ENCODE measurements at places on chromosomes 1 and 21. TPM values are rescaled to one million over a fixed set of nuclear protein-coding genes. Genes with fewer than 3 reads are reported as not detected.
A peak's percentile ranks its signal among the peaks of the same experiment; 100 is the strongest.

GRCh38 chr1:21308847-21309652 lies 18.8 kb upstream of the ECE1 start:
- no peak overlapping the region for H3K4me3 ChIP-seq
- peak; percentile 89 for DNase-seq
- no peaks in the 10 kb centered on the region for H3K36me3 ChIP-seq
- no peaks in the 10 kb centered on the region for H3K27me3 ChIP-seq

DNA sequence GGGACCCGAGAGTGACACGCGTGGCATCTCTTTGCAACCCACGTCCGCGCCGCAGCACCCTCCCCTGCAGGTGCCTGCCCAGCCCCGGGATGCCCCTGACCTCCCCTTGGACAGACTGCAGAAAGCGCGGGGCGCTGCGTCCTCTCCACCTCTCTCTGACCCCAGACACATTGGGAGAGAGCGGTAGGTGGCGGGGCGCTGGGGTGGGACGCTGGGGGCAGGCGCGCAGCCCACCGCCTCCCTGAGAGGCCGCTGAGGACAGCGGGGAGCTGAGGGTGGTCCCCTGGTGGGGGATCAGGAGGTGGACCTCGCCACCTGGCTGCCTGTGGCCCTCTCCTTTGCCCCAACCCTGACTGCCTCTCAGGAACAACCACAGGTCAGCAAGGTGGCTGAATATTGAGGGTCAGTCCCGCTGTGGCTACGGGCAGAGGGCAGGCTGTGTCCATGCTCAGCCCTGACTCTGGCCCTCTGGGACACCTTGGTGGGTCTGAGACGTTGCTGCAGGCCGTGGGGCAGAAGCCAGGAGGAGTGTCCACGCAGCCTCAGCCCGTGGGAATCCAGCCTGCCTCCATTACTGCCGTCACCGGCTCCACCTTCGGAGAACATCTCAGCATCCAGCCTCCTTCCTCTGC lies 761 bp upstream of the UBE2J2 start:
- no peaks in the 10 kb centered on the region for H3K27me3 ChIP-seq
- no peaks in the 10 kb centered on the region for H3K36me3 ChIP-seq
- peak overlapping the region; percentile 84 for H3K27ac ChIP-seq

DNA sequence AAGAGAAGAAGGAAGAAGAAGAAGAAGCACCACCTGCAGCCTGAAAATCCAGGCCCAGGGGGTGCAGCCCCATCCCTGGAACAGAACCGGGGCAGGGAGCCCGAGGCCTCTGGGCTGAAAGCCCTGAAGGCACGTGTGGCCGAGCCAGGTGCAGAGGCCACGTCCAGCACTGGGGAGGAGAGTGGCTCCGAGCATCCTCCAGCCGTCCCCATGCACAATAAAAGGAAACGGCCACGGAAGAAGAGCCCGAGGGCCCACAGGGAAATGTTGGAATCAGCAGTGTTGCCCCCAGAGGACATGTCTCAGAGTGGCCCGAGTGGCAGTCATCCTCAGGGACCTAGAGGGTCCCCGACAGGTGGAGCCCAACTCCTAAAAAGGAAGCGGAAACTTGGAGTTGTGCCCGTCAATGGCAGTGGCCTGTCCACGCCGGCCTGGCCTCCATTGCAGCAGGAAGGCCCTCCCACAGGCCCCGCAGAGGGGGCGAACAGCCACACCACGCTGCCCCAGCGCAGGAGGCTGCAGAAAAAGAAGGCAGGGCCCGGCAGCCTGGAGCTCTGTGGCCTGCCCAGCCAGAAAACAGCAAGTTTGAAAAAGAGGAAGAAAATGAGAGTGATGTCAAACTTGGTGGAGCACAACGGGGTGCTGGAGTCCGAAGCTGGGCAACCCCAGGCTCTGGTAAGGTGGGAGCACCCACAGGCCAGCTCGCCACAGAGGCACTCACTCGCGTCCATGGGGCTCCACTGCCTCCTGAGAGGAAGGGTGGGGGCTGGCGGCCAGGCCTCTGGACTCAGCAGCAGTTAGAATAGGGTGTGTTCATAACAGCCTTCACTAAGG lies 28.4 kb downstream of the RRP1B start:
- no peak for DNase-seq
- H3K36me3 ChIP-seq = no peaks in the 10 kb centered on the region
- H3K4me1 ChIP-seq = no peaks in the 10 kb centered on the region
- H3K27me3 ChIP-seq = no peaks in the 10 kb centered on the region
- H3K27ac ChIP-seq = no peak overlapping the region

GRCh38 chr1:207578796-207579435 lies 66.0 kb upstream of the CR1L start:
- H3K4me1 ChIP-seq = no peaks in the 10 kb centered on the region
- DNase-seq = no peak
- H3K4me3 ChIP-seq = no peak overlapping the region
- H3K27ac ChIP-seq = no peak overlapping the region

DNA sequence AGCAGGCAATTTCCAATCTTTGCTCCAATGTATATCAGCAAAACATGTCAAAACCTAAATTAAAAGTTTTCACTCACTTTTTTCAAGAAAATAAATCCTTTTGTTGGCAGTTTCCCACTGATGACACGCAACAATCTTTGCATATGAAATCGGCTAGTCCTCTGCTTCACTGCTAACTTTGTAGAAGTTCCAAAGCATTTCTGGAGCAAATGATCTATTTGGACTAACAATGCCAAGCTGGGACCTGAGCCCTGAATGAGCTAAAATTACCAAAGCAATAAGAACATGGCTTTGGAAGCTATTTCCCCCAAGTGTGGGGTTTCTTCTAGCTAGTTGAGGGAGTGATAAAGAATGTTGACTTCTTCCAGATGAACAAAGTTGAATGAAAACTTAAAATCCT lies 5.1 kb downstream of the BEND5 start:
- no peak overlapping the region for H3K27ac ChIP-seq
- no peak overlapping the region for H3K4me3 ChIP-seq

GRCh38 chr1:97252076-97252475 lies 530.5 kb downstream of the PTBP2 start:
- H3K4me1 ChIP-seq = no peaks in the 10 kb centered on the region
- H3K27ac ChIP-seq = no peak overlapping the region
- no peaks in the 10 kb centered on the region for H3K27me3 ChIP-seq
- no peak for DNase-seq

GRCh38 chr1:115426231-115426771 lies 88.3 kb upstream of the NGF start:
- no peak for DNase-seq
- no peaks in the 10 kb centered on the region for H3K4me1 ChIP-seq
- H3K36me3 ChIP-seq = no peaks in the 10 kb centered on the region
- H3K4me3 ChIP-seq = no peak overlapping the region
- no peaks in the 10 kb centered on the region for H3K27me3 ChIP-seq

DNA sequence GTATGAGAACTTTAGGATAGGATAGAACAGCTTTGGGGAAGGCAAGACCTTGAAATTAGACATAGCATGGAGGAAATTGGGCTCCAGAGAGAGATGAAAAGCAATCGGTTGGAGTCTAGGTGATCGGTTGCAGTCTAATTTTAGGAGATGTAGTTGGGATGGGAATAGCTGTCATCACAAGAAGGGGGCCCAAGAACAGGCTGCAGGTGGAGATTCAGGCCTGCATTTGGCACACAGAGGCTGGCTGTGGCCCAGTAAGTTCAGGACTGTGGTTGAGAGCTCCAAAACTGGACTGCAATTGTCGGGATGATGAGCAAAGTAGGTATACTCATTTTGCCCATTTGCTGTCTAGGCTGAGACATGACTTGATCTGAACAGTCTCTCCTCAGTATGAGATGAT lies 301.3 kb upstream of the B3GALT2 start:
- H3K27me3 ChIP-seq = no peaks in the 10 kb centered on the region
- no peak for DNase-seq
- H3K36me3 ChIP-seq = no peaks in the 10 kb centered on the region
- no peak overlapping the region for H3K27ac ChIP-seq
- no peak overlapping the region for H3K4me3 ChIP-seq
- H3K4me1 ChIP-seq = no peaks in the 10 kb centered on the region

DNA sequence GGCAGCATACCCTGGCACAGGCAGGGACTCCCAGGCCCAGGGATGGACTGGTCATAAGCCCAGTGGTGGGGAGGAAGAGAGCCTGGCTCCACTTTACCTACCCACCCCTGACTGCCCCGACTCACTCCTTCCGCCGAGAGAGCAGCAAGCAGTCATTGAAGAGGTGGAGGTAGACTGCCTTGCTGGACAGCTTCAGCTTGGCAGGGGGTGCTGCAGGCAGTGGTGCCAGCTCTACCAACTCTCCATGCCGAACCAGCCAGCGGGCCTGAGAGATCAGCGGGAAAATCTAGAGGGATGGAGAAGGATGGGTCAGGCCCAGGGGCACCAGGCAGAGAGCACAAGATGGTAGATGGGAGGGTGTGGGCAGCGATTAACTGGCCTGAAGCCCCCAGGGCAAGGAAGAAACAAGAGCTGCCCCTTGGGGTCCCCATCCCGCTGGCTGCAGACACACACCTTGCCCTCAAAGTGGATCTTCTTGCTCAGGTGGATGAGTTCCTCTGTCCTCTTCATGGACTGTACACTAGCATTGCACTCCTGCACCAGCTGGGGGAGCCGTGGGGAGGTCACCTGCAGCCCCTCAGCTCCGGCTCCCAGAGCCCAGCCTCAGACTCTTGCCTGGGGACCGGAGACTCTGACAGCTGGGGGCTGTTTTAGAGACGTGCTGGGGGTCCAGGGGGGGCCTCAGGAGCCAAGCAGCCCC lies 7.7 kb downstream of the ARHGEF19 start:
- no peaks in the 10 kb centered on the region for H3K27me3 ChIP-seq
- H3K36me3 ChIP-seq = no peaks in the 10 kb centered on the region
- peak; percentile 53 for DNase-seq
- H3K4me3 ChIP-seq = no peak overlapping the region
- peak overlapping the region; percentile 97 for H3K27ac ChIP-seq

DNA sequence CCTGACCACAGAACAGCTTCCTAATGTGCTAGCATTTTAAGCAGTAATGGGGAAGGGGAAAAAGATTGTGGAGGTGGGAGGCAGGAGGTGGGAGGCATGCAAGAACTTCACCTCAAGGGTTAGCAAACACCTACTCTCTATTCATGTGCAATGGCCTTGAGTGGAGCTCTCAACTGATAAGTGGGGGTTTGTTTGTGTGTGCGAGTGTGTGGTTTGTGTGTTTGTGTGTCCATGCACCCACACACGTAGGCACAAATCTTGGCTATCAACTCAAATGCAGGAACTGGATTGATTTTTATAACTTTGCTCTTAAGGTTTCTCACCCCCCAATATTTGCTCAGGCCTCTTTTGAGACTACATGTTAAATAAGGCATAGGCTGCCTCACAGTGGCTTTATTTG lies 78.6 kb downstream of the SYT6 start:
- H3K27me3 ChIP-seq = no peaks in the 10 kb centered on the region
- H3K4me1 ChIP-seq = no peaks in the 10 kb centered on the region
- H3K4me3 ChIP-seq = no peak overlapping the region

DNA sequence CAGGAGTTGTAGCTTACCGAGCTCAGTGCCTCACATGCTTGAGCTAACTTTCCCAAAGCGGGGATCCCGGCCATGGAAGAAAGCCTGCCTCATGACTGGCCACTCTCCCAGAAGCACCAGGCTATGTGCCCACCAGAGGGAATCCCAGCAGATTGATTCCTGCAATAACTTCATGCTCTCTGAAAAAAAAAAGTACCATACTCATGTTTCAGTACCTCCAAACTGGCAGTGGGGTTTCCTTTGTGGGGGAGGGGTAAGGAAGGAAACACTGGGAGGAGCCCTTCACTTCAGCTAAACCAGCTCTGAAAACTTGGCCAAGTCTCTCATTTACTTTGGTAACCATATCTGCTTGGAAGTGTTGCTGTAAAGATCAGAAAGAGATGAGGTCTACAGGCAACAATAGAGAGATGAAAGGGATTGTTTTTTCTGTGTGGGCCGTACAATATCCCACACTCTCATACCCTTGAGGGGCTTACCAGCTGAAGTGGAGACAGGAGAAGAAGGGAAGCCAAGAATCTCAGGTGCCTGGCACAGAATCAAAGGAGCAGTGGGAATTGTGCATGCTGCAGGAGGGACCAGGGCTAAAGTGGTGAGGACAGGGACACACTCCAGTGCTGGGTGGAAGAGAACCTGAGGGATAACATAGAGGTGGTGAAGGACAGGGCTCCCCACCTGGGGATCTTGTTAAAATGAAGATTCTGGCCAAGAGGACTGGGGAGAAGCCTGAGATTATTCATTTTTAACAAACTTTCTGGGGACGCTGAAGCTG lies 42.4 kb upstream of the TACSTD2 start:
- H3K36me3 ChIP-seq = no peaks in the 10 kb centered on the region
- H3K27me3 ChIP-seq = no peaks in the 10 kb centered on the region
- DNase-seq = no peak
- H3K27ac ChIP-seq = no peak overlapping the region
- no peak overlapping the region for H3K4me3 ChIP-seq

DNA sequence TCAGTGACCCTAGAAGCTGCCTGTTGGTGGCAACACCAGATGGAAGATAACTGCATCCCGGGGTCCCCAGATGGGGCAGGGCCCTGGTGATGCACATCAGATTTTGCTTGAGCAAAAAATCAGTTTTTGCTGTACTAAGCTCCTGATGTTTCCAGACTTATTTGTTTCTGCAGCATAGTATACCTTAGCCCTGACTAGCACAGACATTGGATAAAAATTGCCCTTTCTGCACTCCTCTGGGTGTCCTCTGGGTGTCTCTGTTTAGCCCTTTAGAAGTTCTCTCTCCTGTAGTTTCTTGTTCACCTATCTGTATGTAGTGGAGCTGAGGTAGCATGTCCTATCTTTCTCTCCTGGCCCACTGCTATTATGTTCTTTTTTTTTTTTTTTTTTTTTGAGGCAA lies 30.3 kb upstream of the PLA2G2C start:
- no peaks in the 10 kb centered on the region for H3K4me1 ChIP-seq
- H3K27ac ChIP-seq = no peak overlapping the region
- no peak for DNase-seq
- H3K4me3 ChIP-seq = no peak overlapping the region

GRCh38 chr1:223845037-223845809 lies 524 bp downstream of the TP53BP2 start:
- no peaks in the 10 kb centered on the region for H3K36me3 ChIP-seq
- no peaks in the 10 kb centered on the region for H3K4me1 ChIP-seq
- no peaks in the 10 kb centered on the region for H3K27me3 ChIP-seq
- DNase-seq = peak; percentile 57
- peak overlapping the region; percentile 99 for H3K27ac ChIP-seq

- no peak for DNase-seq
- H3K4me3 ChIP-seq = no peak overlapping the region
- H3K27ac ChIP-seq = no peak overlapping the region
Measured at GRCh38 chr1:186799689-186800054, 29.1 kb upstream of the PLA2G4A start.

GRCh38 chr1:54340878-54341277 lies 65.3 kb downstream of the SSBP3 start:
- no peak overlapping the region for H3K27ac ChIP-seq
- H3K27me3 ChIP-seq = no peaks in the 10 kb centered on the region
- peaks cover 5% of the 10 kb centered on the region for H3K4me1 ChIP-seq
- DNase-seq = no peak

Gene FAAH
- 13.8 TPM for total RNA-seq

Gene OR2L8
- total RNA-seq = not detected

Gene ACAP3
- 46.7 TPM for total RNA-seq

Gene CYP4A22
- not detected for total RNA-seq

Gene SLC9C2
- 0.83 TPM for total RNA-seq

Gene PROX1
- 7.9 TPM for total RNA-seq
